ENCODE measurements at places on chromosomes 16 and 17.
A peak's percentile ranks its signal among the peaks of the same experiment; 100 is the strongest.

GRCh38 chr16:11686713-11687380 is 18.6 kb downstream of the SNN start:
- DNase-seq = no peak

DNA sequence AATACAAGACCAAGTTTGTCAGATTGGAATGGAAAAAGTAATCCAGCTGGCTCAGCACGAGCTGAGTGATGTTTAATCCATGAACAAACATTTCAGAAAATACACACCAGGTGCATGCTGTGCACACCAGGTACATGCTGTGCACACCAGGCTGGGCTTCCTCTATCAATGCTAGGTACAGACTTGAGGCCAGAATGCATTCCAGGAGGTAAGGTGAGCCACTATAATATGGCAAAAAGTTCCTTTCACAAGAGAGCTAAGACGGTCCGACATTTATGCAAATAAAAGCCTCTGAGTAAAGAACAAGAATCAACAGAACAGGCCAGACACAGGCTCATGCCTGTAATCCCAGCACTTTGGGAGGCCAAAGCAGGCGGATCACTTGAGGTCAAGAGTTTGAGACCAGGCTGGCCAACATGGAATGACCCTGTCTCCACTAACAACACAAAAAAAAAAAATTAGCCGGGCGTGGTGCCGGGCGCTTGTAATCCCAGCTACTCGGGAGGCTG is 128.2 kb downstream of the ZNF778 start:
- DNase-seq = no peak

- DNase-seq = no peak
Measured at GRCh38 chr16:23207485-23207884, 24.9 kb downstream of the SCNN1G start.

DNA sequence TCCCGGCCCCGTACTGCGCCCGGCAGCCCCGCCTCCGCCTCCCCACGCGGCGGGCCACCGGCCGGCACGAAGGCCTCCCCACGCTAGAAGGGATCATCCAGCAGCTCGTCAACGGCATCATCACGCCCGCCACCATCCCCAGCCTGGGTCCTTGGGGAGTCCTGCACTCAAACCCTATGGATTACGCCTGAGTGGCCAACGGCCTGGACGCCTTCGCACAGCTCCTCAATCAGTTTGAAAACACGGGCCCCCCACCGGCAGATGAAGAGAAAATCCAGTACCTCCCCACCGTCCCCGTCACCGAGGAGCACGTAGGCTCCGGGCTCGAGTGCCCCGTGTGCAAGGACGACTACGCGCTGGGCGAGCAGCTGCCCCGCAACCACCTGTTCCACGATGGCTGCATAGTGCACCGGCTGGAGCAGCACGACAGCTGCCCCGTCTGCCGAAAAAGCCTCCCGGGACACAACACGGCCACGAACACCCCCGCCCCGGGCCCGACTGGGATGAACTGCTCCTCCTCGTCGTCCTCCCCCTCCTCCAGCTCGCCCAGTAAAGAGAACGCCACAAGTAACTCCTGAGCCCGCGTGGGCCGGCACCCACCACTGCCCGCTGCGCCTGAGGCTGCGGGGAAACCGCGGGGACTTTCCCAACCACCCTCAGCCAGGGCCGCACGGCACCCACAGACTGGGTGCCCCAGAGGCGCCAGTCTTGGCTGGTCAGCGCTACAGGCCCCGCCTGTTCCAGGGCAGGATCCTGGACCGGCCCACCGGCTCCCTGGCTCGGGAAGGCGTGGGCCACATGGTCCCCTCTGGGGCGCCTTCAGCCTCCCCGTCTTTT is 39.0 kb upstream of the AKAP1 start:
- peak; percentile 31 for DNase-seq

DNA sequence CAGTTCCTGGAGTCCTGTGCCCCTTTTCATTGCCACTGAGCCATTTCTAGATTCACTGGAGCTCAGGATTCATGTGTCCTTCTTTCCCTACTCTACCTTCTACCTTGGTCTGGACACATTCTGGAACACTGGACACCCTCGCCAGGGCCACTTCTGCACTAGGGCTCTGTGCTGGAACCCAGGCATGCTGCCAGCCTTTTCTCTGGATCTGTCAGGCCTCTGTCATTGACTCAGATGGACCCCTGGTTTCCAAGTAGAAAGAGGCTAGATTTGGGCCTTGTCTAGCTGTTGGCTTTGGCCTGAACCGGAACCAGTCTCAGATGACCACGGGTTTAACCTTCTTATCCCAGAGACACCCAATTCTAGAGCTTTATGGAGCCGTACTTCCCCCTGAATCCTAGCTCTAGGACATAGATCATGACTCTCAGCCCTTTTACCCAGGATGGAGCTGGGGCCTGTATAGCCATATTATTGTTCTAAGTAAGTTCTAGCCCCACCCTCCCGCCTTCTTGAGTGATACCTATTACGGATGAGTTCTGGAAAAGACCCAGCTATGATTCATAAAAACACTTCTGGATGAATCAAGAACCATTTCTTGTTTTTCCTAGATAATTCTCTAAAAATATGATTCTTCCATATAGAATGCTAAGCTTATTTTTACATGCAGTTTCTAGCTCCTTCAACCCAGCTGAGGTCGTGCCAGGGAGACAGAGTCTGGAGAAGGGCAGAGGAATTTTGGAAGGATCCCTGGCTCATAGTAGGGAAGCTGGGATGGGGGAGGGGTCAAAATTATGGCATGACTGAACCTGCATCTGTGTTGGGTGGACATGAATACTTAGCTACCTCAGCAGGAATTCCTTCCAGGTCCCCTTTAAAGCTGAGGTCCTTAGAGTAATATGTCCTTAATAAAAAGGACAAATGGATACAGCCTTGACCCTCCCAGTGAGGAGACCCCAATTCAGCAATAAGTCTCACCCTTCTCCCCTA is 1.1 kb upstream of the CHRNB1 start:
- no peak for DNase-seq

DNA sequence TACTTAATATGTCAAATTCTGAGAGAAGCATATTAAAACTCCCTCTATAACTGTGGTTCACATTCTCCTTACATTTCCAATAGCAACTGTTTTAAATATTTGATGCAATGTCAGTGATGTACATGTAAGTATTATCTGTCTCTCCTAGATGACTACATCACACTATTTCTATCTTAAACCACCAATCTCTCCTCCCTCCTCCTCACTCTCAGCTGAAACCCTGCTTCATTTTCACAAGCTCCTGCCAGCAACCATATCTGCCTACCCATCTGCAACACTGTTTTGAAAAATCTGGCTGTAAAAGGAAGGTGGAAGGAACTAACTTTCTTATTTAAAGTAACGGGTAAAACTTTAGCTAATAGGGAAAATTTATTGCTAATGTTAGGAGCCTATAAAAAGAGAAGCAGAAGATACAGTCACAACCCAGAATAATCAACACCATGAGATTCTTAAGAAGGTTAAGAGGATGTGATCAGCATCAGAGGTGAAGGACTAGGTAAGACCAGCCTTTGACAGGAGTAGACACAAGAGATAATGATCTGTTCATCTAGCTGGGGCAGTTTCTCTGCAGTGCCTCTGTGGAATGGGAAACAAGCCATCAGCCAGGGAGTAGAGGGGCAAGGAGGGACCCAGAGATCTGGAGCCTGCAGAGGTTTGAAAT is 31.0 kb downstream of the MYH10 start:
- no peak for DNase-seq

- no peak for DNase-seq
Measured at GRCh38 chr17:67712375-67712774, 5.4 kb upstream of the NOL11 start.
